GM19239 (cell line): ENCODE measurements at places on chromosomes 5 and 9.
A peak's percentile ranks its signal among the peaks of the same experiment; 100 is the strongest.

DNA sequence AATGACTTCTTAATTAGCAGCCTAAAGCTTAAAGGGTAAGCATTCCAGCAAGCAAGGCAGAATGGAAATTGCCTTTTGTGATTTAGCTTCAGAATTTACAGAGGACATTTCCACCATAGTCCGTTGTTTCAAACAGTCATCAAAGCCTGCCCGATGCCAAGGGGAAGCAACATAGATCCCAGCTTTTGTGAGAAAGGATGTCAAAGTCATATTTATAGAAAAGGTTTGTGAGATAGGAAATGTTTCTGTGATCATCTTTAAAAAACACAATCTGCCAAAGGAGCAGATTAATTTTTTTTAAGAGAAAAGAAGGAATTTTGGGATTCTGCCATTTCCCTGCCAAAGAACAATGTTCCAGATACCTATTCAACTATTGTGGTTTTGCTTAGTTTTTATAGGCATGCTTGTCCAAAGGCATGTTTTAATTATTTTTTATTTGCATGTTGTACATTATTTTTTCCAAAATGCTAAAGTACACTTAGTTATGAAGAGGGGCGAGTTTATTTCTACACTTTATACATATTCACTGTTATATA is 346.9 kb downstream of the ZNF608 start:
- no peak for DNase-seq

DNA sequence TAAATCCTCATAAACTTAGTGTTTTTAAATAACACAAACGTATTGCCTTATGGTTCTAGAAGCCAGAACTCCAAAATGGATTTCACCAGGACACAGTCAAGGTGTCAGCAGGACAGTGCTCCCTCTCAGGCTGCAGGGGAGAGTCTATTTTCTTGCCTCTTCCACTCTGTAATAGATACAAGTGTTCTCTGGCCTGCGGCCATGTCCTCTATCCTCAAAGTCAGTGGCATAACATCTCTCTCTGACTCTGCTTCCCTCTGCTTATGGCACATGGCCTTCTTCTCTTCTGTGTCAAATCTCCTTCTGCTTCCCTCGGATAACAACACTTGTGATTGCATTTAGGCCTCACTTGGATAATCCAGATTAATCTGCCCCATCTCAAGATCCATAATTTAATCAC is 129.4 kb upstream of the OR13F1 start:
- no peak for DNase-seq

GRCh38 chr9:73151653-73152542 is at the start of gene ANXA1:
TSS of gene ANXA1 (plus strand) at chr9:73151865. CDS start at chr9:73158536, 6,671 bp downstream.
- no peak for DNase-seq

DNA sequence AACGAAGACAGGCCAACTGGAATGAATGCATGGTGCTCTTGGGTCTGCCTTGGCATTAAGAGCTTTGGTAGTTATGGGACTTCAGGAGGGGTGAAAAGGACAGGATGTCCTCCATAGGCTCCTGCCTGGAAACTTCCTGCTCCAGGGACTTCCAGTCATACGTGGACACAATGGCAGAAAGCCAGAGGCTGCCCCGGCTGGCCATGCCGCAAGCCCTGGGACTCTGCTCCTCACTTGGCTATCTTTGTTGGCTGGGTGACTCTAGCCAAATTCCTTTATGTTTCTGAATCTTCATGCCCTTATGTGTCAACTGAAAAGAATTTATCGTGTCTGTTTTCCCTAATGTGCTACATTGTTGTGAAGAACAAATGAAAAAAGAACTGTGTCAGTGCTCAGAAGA is 136.9 kb downstream of the SIL1 start:
- no peak for DNase-seq

GRCh38 chr5:112174959-112175594 is 244.0 kb downstream of the EPB41L4A start:
- DNase-seq, result peak; percentile 12

GRCh38 chr9:123168586-123168985 is 99.8 kb downstream of the STRBP start:
- no peak for DNase-seq

- DNase-seq, result no peak
Observed at GRCh38 chr5:143396353-143396940, 7.0 kb downstream of the NR3C1 start.

GRCh38 chr9:4339836-4340560 is 40.1 kb upstream of the GLIS3 start:
- DNase-seq, result no peak

DNA sequence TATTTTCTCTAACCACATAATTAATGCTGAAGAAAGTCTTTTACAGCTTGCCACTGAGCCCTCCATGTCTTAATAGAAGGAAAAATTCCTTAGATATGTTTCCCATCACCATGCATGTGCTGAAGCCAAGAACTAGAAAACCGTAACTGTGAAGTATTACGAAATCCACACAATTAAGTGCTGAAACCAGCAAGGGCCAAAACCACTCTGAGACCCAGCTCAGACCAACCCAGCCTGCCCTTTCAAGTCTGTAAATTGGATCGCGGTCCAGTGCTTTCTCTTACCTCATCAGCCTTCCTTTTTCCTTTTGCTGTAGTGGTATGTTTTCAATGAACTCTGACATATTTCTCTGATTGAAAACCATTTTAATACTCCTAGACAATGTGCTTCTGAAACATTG is 26.3 kb downstream of the SEMA5A start:
- no peak for DNase-seq

- no peak for DNase-seq
Observed at GRCh38 chr9:130347931-130348330, 82.4 kb downstream of the HMCN2 start.

- DNase-seq, result no peak
Observed at GRCh38 chr9:112494153-112494552, 7.5 kb downstream of the KIAA1958 start.

GRCh38 chr9:77598524-77598923 is 49.6 kb downstream of the GNA14 start:
- no peak for DNase-seq

DNA sequence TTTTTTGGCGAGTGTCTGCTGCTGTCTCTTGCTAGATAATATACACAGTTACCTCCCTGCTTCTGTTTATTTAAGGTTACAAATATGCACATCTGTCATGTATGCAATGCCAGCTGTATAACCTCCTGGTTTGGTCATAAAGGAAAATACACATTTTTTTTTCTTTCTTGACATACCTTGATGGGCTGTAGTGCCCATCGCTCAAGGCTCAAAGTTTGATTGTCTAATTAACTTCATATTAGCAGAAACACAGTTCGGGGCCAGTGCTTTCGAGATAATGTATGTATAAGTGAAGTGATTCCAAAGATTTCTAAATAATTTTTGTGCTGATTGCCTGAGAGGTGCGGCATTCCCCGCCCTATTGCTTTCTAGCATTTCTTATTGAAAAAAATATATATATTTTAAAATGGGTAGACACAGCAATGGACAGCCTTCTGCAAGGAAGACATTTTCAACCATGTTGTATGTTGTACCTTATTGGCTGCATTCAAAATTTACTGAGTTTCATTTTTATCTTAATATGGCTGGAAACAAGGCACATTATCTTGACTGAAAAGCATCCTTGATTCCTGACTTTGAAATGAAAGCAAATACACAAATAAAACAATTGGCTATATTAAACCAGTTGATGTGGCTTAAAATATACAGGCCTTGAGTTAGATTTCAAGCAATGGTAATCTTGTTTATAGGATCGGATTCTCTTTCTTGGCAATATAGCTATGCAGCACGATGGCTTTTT is 206.2 kb downstream of the MEF2C start:
- DNase-seq, result no peak

DNA sequence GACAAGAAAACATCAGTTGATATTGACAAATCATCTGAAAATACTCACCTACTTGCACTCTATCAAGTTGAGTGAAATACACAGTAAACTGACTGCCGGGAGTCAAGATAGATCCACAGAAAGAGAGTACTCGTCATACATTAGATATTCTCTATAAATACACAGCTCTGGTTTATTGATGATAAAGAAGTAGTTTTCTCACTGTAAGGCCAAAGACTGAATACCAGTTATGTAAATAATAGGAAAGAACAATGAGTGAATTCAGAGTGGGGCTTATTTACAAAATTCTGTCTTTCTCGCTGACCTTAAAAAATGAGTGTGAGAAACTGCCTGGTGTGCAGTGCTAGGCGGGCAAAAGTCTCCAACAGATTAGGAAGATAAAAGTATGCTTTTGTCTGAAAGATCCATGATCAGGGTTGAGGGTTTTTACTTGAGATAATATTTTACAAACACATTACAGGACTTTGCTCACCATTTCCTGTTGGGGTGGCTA is 341.0 kb downstream of the KCTD16 start:
- DNase-seq, result no peak

- no peak for DNase-seq
Observed at GRCh38 chr5:6862306-6862705, 149.1 kb downstream of the TENT4A start.

GRCh38 chr5:174606646-174607045 is 117.7 kb upstream of the MSX2 start:
- DNase-seq, result no peak

DNA sequence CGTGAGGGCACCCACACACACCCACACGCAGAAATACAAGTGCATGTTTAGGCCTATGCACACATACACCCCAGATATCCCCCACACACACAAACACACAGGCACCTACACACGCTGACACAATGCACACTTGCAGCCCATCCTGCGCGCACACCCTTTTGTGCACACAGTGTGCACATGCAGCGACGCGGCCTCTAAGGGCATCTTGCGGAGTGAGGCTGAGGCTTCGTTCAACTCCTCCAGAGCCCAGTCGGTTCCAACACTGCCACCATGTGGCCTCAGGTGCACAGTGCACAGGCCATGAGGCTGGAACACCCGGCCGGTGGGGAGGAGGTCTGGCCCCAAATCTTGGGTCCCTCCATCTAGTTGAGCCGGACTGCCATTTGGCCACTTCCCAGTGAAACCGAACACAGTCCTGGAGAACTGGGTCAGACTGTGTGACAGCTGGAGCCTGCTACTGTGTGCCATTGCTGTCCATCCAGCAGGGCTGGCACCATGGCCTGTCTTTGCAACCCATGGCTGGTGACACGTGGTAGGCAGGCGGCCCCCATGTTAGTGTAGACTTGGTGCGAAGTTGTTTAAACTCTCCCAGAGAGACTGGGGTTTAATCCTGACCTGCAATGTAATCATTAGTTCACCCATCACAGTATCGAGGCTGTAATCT is 97.7 kb upstream of the MVB12B start:
- DNase-seq, result peak; percentile 81

GRCh38 chr5:12114075-12114474 is 209.8 kb upstream of the CTNND2 start:
- DNase-seq, result no peak

- no peak for DNase-seq
Observed at GRCh38 chr5:133705331-133705730, 93.0 kb upstream of the FSTL4 start.

- DNase-seq, result no peak
Observed at GRCh38 chr5:74252044-74252443, 388.5 kb downstream of the ENC1 start.

DNA sequence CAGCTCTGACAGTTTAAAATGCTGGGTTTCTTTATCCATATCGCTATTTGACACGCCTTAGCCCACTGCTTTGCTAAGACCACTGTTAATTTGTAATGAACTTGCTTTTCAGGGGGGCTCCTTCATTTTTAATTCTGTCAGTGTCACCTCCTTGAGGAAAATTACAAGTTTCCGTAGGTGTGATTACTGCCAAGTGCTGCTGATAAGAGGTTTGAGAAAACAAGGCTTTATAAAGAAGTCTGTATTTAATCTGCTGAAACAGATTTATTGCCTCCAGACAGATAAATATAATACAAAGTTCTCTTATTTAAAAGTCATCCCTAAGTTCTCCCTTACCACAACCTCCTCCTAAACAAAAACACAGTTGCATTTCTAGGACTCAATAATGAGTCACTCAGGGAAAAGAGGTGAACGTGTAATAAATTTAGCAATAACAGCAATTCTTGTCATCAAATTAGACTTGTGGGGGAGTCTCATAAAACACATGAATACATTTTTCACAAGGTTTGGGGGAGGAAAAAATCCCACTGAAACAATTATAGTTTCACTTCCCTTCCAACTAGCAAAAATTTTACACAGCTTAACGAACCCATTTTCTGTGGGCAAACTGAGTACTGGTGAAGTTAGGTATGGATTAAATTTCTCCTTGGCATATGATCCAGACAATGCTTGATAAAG is 72.8 kb downstream of the MAPKAP1 start:
- no peak for DNase-seq

DNA sequence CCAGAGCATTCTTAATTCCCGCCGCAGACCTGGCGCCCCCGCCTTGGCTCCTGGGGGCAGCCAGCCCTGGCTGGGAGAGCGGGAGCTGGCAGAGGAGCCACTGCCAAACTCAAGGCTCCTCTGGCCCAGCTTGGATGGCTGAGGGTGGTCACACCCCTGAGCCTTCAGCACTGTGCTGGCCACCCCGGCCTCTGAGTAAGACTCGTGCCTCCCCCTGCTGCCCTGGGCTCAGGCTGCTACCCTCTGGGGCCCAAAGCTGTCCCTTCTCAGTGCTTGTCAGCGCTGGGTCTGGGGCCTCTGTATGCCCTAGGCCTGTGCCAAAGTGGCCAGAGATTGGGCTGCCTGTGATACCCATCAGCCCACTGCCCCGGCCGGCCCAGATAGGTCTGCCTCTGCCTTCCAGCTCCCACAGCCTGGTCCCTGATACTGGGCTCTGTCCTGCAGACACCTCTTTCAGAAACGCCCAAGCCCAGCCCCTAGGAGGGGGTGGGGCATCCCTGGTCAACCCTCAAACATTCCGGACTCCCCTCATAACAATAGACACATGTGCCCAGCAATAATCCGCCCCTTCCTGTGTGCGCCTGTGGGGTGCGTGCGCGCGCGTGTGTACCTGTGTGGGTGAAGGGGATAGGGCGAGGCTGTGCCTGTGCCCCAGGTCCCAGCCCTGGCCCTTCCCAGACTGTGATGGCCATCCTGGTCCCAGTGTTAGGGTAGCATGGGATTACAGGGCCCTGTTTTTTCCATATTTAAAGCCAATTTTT is 4.4 kb upstream of the PRR7 start:
- no peak for DNase-seq

GRCh38 chr5:82332064-82332855 is 54.1 kb upstream of the RPS23 start:
- no peak for DNase-seq

DNA sequence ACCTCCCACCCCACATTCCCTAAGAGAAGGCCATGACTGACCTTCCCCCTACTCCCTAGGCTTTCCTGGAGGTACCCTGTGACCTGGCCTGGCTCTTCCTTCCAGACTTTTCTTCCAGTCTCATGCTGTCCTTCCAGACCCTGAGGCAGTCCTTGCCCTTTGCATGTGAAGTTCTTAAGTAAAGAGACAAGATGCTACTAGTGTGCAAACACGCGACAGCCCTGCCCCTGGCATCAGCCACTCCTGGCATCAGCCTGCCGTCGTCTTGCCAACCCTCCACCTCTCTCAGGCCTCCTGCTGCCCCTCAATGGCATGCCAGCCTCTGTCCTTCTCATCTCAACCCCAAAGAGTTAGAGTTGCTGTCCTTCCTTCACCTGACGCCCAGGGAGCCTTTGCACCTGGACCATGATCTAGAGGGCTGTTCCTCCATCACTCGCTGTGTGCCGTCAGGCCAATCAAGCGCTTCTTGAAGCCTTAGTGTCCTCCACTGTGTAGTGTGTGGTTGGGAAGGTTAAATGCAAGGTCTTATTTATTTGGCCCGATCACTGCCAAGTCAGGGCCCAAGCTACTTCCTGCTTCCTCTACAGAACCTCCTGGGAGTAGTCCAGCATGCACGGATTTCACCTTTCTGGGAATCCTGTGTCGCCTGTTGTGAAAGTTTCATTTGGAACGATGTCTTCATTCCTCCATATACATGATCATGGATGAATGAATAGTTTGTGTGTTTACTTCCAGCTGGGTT is 61.9 kb downstream of the WWC1 start:
- DNase-seq, result no peak
